SW480 (cell line): ENCODE measurements at places on chromosomes 16 and 17.

DNA sequence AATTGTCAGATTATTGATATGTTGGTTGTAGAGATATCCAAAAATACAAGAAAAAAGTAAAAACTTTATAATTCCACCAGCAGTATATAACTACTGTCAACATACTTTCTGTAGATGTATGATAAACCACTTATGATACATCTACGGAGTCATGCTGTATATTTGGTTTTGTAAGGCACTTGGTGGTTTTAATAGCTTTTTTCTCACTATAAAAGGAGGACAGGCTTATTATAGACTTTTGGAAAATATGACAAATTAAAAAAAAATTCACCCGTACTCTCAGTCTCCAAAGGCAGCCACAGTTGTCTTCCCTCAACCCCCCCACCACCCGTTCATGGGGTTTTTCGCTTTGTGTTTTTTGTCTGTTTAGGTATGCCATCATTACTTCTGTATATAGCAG is 14.8 kb downstream of the RAI1 start:
- no peak for DNase-seq

- no peak for DNase-seq
Measured at GRCh38 chr17:62937606-62938005, 28.4 kb upstream of the TANC2 start.

DNA sequence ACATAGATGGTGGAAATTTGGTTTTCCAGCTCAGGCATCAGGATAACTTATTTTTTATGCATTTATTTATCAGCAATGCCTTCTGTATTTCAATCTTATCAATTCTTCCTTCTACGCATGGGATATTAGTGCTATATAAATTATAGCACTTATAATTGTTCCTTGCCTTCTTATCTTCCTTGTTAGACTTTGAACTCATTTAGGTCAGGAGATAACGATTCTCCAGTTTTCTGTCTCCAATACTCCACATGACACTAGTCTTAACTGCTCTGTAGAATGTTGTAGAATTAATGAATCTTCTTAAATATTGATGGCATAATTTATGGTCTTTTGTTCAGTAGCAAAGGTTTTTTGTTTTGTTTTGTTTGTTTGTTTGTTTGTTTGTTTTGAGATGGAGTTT is 10.7 kb upstream of the BCO1 start:
- no peak for DNase-seq

DNA sequence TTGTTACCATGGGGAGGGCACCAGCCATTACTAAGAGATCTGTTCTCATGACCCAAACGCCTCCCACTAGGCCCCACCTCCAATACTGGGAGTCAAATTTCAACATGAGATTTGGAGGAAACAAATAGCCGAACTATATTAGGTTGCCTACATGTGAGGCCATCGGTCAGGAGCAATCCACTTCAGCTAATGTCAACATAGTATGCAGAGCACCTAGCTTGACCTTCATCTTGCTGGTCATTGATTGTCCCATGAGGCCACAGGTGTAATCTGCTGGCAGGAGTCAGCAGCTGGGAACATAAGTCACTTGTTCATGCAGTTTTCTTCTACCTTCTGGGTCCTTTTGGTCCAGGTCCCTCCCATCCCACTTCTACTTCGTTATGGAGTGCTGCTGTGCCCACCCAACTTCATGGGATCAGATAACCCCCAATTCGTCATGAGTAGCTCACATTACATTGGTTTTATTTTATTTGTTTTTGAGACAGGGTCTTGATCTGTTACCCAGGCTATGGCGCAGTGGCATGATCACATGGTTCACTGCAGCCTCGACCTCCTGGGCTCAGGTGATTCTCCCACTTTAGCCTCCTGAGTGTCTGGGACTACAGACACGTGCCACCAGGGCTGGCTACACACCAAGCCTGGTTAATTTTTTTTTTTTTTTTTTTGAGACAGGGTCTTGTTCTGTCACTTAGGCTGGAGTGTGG is 5.9 kb upstream of the KPNA2 start:
- DNase-seq: no peak

- no peak for DNase-seq
Measured at GRCh38 chr16:3242709-3243108, 7.8 kb upstream of the ZNF200 start.

- DNase-seq: no peak
Measured at GRCh38 chr17:73112246-73112645, 19.8 kb upstream of the SLC39A11 start.

DNA sequence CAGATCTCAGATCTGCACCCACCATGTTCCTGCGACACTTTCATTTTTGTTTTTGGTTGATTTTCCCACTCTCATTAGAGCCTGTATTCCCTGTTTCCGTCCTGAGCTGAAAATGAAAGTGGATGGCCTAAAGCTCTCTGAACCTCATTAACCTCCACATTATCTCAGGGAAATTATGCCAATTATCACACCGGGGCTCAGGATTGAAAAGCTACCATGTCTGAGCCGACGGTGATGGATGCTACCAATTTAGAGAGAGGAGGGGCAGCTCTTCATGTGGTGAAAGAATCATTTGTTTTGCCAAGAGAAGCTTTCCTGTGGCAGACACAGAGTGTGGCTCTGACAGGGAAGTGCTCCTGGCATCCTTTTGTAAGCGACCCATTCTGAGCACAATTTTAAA is 410.4 kb upstream of the CDH11 start:
- no peak for DNase-seq

GRCh38 chr16:14196539-14196938 is 125.4 kb downstream of the MRTFB start:
- no peak for DNase-seq

GRCh38 chr17:42900460-42901331 is at the start of gene G6PC1:
Gene G6PC1 (plus strand): TSS chr17:42900799. CDS start chr17:42900877, 78 bp downstream.
- no peak for DNase-seq

DNA sequence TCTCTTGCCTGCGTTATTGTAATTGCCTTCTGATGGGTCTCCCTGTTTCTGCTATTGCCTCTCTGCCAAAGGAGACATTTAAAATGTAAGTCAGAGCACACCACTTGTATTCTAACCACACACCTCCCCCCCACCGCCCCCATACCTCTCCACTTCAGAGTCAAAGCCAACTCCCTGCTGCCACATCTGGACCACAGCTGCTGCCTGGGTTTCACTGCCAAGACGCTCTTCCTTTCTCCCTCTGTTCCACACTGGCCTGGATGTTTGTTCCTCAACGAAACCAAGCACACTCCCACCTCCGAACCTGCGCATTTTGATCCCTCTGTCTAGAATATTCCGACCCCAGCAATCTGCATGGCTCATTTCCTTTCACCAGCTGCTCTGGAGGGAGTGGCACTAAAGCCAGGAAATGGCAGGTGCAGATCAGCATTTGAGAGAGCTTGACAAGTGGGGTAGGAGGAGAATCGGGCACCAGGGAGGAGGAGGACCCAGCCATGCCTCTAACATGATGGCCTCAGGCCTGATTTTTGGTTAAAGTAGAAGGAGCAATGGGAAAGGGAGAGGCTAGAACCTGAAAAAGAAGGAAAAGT is 92.4 kb upstream of the HS3ST2 start:
- DNase-seq: peak; percentile 3

DNA sequence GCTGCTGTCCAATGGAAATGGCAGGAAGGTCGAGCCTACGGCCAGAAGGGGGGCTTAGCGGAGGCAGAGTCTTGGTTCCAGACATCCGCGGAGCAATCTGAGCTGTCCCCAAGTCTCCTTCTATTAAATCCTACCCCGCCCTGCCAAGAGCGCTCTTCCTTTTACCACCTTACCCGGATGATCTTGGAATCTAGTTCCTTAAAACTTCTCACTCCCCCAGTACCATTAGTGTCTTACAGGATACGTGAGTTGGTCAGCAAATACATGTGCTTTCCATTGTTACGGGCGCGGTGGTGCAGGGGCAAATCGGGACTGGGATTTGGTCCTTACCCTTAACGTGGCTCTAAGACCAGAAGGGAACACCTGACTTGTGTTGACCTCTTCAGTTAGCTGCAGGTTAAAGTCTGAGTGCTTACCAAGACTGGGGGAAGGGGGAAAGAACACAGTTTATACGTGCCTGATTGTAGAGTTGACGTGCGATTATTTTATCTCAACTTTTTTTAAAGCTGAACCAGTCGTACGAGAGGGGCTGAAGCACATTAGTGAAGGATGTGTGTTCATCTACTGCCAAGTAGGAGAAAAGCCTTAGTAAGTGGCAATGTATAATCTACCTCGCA is 495 bp downstream of the TXNDC17 start:
- peak; percentile 46 for DNase-seq

- peak; percentile 28 for DNase-seq
Measured at GRCh38 chr17:43994272-43995149, 9.9 kb upstream of the NAGS start.
